ENCODE measurements at places on chromosomes 5 and 9.

DNA sequence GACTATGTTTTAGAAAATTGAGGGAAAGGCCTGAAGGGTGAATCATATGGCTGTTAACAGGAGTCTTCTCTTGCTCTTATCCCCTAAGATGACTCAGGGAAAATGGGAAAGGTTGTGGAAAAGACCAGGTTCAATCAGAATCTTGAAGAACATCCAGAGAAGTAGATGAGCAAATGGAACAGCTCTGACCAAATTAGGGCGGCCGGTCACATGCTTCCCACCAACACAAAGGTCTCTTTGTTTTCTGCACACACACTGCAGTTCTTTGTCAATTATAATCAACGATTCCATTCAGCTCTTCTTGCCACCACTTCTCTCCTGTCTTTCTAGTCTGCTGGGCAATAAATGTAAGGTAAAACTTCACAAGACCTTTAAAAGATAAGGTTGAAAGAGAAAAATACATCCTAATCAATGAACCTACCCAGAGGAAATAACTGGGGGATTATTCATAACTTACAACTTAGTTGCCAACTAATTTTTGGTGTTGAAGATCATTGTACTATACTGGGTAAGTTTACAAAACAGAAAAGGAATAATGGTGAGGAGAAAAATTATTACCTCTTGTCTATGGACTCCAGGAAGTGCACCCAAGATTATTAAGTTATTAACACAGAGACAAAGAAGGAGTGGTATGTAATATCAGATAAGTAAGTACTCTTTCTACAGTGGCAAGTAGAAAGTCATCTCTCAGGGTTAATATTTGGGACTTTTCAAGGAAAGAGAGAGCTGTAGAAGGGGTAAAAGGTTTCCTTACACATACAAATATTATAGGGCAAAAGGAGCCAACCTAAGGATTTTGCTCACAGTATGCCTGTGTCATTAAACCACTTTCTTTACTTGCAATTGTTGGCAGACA lies 441.9 kb upstream of the PIK3R1 start:
- DNase-seq: peak; percentile 45

- no peak for DNase-seq
Measured at GRCh38 chr5:39447059-39447458, 22.3 kb upstream of the DAB2 start.

- no peak for DNase-seq
Measured at GRCh38 chr5:125424402-125425141, 678.1 kb upstream of the ZNF608 start.

DNA sequence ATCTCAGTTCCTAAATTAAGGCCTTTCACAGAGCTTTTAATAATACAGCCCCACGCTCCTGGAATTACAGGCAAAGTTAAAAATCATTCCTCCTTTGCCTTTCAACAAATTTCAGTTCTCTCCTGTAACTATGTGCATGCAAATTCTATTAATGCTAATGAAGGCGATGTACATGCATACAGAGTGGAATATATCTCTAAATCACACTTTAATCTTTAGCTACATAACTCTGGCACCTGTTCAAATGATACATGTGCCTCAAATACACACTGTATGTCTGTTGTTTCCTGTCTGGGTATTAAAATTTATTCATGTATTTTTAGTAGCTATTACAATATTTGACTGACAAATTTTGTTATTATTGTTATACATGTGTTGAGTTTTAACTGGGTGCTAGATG lies 30.8 kb downstream of the CETN3 start:
- DNase-seq: no peak

GRCh38 chr5:1141834-1142233 lies 30.0 kb upstream of the SLC12A7 start:
- no peak for DNase-seq

DNA sequence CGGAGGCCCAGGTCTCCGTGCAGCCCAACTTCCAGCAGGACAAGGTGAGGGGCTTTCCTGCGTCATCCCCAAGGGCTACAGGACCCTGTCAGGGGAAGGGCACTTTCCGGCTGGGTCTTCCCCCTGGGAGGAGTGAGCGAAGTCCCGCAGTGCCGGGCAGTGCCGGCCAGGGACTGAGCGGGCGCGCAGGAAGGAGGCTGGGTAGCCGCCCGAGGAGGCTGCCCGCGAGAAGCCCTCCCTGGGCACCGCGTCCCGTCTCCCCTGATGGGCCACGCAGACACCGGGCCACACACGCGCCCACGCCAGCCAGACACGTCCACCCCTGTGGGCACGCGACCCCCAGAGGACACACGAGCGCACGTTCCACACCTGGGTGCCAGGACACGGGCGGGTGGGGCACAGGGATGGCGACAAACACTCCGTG lies 357 bp downstream of the PTGDS start:
- no peak for DNase-seq

DNA sequence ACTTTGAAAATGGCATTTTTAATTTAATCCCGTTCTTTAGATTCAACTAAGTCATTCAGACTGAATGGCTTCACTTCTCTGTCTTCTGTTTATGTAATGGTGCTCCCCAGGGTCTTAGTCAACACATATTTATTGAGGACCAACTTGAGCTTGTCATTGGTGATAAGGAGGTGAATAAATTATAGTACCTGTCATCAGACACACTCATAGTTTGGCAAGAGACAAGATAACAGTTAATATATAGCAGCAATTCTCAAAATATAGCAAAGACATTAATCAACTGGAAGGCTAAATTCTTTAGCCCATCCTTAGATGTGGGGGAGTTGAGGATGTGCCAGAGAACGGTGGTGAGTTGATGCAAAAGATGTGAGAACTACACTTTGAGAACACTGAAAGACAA lies 78.4 kb downstream of the MACIR start:
- DNase-seq: no peak

- DNase-seq: no peak
Measured at GRCh38 chr5:106601620-106602019, 1069.1 kb downstream of the EFNA5 start.

DNA sequence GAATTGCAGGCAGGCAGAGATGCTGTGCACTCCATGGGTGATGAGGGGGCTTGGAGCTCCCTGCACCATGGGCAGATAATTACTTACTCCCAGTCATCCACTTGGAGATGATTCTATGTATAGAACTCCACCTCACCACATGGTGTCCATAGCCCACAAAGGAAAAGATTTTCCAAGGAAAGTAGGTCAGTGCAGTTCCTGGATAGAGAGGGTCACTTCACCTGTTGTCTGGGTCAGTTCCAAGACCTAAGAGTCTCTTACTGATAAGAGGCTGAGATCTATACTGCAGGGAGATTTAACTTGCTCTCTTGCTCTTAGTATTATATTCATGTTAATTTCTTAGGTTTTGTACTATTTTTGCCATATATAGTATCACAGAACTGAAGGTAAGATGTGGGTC lies 113.9 kb upstream of the BRINP1 start:
- no peak for DNase-seq

GRCh38 chr5:78009937-78010527 lies 233.9 kb upstream of the TBCA start:
- no peak for DNase-seq

DNA sequence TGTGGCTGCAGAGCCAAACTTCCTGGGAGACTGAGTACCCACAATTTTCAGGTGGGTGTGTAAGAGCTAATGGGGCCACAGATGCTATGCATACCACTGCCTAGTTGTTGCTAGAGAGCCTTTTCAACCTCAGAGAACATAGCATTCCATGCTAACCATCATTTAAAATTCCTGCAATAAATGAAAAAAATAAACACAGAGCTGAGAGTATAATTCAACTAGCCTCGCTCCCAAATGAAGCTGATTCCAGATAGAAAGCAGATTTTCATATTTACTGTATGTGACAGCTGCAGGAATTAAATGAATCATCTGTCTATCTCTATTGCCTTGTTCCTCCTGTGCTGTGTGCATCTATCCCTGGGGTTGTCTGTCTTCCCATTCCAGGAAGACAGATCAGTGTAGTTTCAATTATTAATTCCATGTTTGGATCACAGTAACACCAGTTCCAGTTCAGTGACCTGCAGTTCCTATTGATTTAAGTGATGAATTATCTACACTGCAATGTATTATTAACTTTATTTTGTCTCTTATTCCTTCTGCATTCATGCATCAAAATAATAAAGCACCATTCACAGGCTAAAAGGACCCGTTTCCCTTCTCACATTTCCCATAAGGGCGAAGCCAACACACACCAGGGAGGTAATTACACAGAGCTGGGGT lies 324.5 kb downstream of the SLIT3 start:
- DNase-seq: no peak

DNA sequence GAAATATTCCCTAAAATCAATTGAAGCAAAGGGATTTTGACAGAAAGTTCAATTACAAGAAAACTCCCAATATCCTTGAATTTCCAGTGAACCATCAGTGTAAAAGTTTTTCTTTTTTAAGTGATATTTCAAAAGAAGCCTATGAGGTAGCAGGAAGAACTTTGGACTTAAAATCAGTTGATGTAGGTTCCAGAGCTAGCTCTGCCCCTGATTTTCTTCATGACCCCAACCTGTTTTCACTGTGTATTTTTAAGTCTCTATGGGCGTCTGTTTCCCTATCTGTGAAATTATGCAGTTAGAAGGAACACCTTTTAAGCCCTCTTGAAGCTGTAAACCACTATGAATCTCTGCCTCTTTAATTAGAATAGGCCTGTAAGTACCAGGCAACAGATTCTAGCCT lies 66.2 kb upstream of the SLC1A1 start:
- DNase-seq: no peak

Data from colonic mucosa (tissue), 4 donors.